Suppressor macrophage treated with lipopolysaccharide for 1 hour (primary cell): ENCODE measurements at places on chromosomes 1 and 21.

DNA sequence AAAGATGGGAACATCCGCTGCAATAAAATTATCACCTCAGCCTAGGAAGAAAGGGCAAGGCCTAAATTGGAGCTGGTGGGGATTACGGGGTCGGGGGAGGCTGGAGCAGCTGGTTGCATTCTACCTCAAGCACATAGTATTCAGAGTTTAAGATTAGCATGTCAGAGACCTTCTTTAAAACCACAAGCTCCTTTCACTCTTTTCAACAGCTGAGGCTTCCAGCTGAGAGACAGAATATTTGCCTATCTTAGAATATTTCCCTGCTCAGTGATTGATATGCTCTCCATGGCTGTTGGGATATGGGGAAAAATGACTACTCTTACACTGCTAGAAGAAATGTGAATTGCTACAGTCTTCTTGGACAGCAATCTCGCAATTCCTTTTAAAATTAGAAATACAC is 248.6 kb downstream of the TBX15 start:
- no peak for DNase-seq

DNA sequence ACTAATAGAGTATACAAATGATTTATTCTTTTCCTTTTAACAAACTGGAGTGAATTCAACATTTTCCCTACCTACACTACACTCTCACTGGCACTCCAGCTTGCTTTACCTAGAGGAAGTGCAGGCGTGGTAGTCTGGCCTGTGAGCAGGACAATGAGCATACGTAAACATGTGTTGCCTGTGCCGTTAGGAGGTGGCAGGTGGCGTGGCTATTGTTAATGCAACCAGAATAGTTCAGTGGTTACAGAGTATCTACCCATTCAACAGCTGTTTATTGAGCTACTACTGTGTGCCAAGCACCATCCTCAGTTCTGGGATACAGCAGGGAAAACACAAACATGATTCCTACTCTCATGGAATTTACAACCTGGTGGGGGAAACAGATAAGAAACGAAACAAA is 299.7 kb upstream of the KAZN start:
- no peak for DNase-seq

DNA sequence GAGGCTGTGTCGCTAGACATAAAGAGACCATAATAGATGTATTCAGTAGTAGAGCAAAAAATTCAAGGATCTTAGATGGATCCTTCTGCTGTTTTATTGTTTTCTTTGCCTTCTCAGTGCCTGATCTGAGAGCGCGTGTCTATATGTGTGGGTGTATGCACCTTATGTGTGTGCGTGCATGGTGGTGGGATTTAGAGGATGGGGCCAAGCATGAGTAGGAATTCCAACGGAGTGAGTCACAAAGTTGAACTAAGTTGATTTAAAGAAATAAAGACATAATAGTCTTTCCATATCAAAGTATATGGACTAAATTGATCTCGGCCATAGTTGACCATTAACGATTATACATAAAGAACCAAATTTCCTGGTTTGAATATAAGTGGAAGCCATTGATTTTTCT is 178.7 kb downstream of the CYYR1 start:
- DNase-seq, result no peak

DNA sequence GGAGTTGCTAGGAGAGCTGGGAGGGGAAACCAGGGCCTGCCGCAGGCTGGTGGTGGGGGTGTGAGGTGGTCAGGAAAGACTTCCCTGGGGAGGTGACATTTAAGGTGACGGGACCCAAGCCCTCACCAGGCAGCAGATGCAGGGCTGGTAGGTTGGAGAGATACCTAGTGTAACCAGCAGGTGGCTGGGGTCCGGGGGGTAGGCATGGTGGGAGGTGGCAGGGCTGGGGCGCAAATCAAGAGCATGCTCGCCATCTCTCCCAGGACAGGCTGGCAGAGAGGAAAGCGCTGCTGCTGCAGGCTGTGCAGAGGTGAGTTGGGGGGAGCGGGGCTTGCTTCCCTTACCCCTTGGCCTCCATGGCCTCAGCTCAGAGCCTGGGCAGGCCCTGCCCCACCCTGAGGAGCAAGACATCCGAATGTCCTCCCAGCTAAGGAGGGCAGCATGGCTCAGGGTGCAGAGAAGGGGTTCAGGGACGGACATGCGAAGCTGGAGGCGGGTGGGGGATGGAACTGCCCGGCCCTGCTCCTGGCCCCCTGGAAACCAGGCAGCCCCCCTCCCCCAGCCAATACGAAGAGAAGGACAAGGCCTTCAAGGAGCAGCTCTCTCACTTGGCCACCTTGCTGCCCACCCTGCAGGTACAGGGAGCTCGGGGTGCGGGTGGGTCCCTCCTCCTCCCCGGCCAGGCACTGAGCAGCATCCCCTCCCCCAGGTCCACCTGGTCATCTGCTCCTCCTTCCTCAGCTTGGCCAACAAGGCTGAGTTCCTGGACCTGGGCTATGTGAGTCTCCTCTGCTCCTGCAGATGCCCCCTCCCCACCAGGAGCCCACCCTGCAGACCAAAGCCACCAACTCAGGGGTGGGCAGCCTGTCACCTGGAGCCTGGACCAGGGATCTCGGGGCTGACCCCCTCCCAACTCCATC is 4.0 kb downstream of the RNF207 start:
- DNase-seq, result no peak

DNA sequence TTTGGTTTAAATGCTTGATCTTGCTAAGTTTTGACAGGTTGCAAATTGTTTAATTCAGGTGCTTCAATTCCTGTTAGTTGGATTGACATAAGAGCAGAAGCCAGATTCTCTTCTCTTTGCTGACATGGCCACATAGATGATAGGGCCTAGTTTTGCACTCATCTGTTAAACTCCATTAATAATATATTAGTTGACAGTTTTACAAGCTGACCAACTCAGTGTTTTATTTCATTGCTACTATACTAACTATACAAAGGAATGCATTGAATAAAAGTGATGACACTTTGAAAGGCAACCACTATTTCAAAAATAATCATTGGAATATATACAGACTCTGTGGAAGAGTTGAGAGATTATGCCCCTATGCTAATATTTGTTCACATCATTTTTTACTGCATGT is 255.6 kb upstream of the DPYD start:
- DNase-seq, result no peak

DNA sequence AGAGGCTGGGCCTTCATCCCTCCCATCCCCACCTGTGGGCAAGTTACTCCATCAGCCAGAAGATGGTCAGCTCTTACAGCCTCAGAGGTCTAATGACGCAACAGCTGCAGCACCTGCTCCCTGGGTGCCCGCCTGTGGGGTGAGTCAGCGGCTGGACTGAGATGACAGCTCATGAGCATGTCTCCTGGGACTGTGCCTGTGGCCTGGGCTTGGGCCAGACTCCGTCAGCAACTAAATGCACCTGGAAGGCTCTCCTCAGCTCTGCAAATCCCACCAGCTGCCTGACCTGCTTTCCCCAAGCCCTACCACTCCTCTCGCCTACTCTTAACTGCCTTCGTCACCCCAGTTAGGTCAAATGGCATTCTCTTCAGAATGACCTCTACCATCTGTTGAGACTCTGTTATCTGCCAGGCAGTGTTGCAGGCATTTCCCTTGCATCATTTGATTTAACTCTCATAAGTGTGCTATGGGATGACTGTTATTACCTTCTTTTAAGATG is 47.7 kb downstream of the ETS2 start:
- no peak for DNase-seq

DNA sequence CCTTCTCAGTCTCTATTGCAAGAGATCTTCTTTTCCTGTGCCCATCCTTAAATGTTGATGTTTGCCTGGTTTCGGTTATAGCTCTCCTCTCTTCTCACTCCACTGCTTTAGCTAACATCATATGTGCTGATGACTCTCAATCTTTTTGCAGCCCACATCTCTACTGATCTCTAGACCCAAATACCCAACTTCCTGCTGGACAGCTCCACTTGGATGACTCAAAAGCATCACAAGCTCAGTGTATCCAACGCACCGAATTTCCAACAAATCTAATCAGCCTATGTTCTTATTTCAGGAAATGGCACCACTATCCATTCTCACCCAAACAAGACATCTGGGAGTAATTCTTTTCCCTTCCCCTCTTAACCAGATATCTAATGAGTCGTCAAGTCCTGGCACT is 79.1 kb upstream of the ARTN start:
- no peak for DNase-seq

DNA sequence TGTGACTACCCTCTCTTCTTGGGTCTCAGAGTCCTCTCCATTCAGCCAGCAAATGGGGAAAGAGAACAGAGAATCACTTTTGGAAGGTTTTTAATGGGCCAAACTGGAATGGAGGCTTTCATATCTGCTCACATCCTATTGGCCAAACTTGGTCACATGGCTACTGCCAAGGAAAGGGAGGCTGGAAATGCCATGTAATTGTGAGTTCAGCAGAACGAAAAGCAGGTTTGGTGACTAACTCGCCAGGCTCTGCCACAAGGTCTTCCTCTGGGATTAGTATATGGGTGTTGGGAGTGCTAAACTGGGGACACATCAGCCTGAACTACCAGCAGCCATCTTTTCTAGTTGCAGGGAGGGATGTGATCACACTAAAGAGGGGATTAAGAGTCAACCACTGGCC is 19.2 kb downstream of the RD3 start:
- DNase-seq, result no peak

DNA sequence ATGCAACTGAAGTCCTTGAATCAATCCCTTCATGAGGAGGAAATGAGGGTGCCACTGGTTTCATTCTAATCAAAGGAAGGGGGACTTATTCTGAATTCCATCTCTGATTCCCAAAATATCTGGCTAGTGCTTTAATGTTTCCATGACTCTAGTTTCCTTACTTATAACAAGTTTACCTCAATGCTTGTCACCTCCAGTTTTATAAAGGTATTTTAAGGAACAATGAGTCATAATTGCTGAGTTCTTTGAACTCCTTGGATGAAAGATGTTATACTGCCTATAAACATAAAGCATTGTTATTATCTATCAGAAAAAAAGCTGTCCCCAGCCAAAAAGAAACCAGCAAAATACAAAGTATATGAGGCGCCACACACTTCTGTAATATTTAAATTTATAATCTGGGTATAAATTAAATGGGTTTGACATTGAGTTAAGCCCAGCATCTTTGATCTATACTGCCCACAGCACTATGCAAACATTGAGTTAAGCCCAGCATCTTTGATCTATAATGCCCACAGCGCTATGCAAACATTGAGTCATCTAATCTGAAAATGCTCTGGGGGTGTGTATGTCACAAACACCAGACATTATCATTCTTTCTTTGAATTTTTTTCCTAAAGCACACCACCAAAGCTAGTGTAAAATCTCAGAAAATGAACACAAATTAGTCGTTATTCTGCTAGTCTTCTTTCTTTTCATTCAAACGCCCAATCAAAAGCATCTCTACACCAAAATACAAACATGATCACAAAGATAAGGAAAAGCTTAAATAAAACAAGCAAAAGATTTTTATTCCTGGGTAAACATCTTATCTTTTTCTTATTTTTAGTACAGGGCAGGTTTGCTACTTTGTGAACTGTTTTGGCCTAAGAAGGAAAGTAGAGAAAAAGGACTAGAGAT is 11.5 kb upstream of the CXADR start:
- no peak for DNase-seq

GRCh38 chr1:246971090-246971721 is 36.7 kb downstream of the ZNF695 start:
- DNase-seq, result peak; percentile 40

DNA sequence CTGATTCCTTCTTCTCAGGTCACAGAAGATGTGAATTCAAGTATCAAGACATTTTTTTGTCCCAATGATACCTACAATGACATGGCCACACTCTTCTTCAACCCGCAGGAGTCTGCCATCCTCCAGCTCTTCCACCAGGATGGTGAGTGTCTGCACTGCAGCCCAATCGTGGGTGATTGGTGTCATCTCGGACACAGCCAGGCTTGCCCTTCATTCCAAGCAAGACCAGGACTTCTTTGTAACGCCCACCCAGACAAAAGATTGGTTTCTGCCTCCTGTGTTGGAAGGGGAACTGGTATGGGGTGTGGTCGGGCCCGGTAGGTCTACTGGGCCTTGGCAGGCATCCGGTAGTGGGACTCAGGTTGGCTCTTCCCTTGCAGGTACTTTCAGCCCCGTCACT is 14.1 kb downstream of the NPPA start:
- DNase-seq, result no peak

DNA sequence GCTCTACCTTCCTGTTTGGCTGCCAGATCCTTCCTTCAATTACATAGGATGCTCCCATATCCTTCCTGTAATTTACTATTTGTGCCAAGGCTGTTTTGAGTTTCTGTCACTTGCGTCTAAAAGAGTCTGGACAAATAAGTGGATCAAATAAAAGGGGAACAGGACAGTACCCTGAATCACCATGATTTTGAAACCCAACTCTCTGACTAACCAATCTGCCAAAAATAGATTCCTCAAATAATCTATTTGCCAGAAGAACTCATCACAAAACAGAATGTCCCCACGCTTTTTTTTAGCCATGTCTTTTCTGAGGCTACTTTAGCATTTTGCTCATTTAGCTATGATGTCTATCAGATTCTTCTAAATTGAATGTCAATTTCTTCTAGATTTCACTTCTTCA is 392.6 kb downstream of the NTNG1 start:
- DNase-seq, result peak; percentile 75

- DNase-seq, result no peak
Observed at GRCh38 chr1:222757646-222758268, 20.8 kb downstream of the FAM177B start.

DNA sequence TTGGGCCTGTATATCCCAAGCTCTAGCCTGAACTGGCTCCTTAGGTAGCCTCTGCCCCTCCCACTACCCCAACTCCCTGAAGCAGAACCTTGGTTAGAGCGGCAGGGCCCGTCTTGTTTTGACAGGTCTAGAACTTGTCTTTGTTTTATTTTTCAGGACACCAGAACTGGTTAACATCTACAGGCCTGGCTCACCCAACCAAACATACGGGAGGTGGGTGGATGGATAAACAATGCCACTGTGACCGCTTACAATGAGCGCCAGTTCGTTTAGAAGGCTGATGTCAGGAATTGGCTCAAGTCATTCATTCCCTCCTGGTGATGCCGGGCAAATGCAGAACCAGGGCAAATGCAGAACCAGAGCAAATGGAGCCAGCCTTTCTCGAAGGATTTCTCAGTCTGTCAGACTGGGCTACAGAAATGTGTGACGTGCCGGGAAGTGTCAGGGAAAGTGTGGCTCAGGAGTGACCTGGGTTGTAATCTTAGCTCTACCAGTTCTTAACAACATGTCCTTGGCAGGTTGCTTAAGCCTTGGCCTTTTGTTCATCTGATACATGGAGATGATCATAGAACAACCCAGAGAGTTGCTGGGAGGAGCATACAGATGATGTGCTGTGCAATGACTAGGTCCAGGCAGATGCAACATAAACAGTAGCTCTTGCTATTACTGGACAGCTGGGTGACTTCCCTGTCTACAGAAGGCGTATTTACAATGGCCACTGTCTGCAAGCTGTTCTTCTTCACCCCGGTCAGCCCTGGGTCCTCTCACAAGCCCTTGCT is 30.5 kb upstream of the BTG2 start:
- peak; percentile 57 for DNase-seq

- DNase-seq, result no peak
Observed at GRCh38 chr1:8197493-8198282, 120.2 kb upstream of the SLC45A1 start.
